ENCODE measurements at places on chromosomes 3 and 15.
A peak's percentile ranks its signal among the peaks of the same experiment; 100 is the strongest.

DNA sequence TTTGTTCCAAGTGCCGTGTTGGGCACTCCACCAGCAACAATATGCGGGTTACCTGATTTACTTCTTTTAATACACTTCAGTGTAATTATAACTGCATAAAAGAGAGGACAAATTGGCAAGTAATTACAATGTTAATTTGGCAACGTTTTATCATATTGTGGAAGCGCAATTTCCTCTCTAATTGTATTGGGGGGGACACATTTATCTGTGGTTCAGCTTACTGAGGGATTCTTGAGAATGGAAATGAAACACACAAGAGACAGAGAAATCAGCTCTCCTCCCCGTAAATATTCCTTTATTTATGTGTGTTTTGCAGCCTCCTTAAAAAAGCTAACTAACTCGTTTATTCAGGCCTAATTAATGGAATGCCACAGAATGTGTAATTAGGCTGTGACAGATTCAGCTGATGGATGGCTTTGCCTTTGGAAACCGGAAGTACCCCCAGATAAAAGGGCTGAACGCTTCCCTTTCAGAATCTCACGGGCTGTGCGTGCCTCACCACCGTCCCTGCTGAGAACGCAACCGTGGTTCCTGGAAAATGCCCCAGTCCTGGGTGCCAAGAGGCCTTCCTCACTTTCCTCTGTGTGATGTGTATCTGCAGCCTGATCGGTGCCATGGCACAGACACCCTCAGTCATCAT lies 247.1 kb upstream of the ST8SIA2 start:
- no peak for DNase-seq

DNA sequence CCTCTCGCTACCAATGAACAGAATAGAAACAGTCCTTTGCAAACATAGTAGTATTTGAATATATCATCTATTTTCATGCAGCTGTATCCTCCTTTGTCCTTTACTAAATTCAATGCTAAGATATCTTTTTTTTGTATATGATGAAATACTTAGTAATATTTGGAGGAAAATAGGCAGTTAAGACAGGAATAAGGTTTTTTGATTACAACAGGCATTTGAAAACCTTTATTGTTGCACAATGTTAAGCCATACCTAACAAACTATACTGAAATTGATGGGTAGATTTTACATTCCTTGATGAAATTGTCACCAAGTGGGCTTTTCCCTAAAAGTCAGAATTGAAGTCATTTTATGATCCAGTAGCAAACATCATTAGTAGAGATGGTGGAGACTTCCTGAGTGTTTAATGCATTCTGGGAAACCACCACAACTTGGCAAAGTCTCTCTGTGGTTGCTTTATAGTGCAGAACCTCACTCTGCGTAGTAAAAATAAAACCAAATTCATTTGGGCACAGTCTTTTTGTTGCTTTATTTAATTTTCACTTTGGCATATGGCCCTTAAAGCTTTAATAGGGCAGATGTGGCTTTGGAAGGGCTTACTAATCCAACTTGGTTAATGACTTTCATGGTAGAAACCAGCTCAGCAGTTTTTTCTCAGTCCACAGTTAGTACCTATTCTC lies 216.0 kb downstream of the DIPK2A start:
- DNase-seq = no peak

DNA sequence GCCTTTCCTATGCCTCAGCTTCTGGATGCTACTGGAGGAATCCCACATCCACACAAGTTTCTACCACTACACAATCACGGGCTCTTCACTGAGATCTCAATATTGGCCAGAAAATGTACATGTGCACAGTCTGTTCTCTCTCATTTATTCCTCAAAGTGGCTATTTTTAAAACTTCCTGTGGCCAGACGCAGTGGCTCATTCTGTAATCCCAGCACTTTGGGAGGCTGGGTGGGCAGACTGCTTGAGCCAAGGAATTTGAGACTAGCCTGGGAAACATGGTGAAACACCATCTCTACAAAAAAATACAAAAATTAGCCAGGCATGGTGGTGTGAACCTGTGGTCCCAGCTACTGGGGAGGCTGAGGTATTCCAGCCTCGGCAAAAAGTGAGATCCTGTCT lies 91.4 kb upstream of the PRTG start:
- DNase-seq = no peak

DNA sequence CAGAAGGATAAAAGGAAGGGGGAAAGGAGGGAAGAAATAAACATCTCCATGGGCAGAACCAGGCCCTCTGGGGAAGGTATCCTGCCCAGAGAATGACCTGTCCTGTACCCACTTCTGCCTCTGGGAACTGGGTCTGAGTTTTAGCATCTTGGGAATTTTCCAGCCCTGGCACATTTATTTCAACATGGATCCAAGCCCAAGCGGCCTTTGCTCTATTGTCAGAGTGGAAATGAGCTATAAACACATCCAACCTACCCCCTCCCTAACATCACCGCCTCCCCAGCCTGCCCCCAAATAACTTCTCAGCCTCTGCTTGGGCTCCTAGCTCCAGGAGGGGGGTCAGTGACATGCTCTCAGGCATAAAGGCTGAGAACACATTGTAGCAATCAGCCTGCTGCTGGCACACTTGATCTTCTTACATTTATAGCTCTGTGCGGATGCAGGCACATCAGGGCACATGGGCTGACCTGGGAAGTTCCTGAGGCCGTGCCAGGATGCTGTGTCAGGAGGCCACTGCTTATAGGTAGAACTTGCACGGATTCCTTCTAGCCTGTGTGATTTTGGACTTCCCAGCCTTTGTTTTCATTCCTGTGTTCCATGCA lies 4.6 kb upstream of the OXTR start:
- DNase-seq = no peak

DNA sequence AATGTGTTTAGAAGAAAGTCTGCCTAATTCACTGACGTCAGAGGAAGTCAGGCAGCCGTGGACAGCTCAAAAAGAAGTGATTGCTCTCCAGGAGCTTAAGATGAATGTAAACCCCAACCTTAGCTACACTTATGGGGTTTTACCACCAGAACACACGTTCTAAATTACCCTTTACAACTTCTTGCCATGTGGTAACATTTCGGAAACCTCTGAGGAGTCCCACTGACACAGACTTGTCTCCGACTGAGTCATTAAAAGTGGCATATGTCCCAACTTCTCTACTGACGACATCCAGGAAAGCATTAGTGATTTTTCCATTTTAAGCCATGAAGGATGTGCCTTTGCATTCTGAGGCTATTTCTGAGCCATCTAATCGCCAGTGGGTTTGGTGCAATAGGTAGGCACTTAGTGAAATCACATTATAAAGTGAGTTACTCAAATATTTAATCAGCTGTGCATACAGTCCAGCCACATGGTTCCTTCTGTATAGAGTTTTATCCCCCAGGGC lies 32.4 kb downstream of the C2CD4A start:
- no peak for DNase-seq

DNA sequence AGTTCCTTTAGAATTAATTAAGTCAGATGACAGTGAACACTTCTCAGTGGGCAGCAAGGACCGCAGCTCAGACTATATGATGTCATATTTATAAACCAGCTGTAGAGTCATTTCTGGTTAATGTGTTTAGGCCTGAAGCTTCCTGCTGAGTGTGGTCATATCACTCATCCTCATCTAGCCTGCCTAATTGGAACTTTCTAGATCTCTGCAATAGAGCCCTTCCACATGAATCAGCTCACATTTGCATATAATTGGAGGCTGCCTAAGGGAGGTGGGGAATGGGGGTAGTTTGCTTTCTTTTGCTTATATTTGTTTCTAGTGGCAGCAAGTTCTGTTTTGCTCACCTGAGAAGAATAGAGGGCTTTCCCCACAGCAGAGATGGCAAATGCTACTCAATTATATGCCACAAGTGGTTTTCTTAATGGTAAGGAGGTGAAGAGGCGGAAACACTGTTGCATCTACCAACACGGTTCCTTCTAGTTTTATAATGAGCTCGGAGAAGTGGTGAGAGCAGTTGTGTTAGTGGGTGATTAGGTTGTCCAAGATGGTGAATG lies 148.1 kb downstream of the KLHL25 start:
- peak; percentile 48 for DNase-seq

DNA sequence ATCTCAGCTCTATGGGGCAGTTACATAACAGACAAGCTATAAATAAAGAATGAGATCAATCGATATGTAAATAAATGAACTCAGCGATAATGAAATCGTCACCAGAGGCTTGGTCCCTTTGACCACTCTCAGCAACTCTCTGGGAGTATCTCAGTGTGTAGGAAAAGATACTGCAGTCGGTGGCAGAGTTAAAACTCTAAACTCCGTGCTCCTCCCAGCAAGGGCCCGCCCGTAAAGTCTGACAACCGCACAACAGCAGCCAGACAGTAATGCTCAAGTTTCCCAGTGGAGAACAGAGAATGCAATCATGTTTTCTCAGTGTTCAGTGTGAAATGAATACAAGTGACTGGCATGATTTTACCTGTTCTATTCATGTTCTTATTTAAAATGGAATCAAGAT lies 28.3 kb upstream of the IGF1R start:
- no peak for DNase-seq

- DNase-seq = no peak
These were observed 6.9 kb downstream of the GORASP1 start for GRCh38 chr3:39100500-39100886.

GRCh38 chr3:39146611-39147591 lies 6.5 kb downstream of the CSRNP1 start:
- peak; percentile 80 for DNase-seq

GRCh38 chr15:83112233-83112955 lies 4.9 kb downstream of the TM6SF1 start:
- DNase-seq = no peak

DNA sequence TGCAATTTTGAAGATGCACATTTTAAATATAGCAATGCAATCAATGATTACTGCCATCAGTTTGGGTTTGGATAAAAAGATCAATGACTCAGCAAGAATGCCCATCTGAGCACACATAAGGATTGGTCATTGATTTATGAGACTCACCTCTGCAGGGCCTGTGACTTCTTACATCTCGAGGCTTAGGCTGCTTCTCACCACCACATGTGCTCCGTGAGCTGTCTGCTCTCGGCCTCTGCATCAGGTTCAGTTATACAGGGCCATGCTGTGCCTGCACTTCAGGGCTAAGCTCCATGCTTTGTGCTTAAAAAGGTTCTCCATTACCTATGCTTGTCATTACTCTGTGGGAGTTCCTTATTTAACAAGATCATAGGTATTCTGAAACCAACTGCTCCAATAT lies 887.5 kb downstream of the DIPK2A start:
- DNase-seq = no peak

DNA sequence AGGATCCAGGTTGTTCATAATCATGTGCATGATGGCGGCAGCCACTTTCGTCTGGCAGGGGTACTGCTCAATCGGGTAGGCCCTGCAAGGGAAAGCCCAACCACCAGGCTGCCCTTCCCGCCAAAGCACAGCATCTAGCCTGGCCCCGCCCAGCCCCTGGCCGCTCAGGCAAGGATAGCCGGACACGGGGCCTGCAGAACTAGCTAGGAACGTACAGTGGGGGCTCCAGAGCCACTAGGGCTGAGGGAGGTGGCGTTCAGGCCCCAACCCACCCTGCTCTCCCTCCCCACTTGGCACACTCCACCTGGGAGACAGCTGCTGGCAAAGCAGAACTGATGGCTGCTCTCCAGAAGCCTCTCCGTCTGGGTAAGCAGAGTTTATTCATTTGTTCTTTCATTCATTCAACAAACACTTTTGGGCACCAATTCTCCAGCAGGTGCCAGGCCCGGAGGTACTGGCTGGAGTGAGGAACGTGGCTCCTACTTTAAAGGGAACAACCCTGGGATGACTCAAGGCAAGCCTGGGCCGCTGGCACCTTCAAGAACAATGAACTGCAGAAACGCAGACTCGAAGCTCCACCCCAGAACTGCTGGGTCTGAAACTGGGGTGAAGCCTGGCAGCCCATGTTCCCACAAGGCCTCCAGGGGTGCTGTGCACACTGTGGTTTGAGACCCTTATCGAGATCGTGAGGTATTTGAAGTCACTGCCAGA lies 7.8 kb downstream of the UROC1 start:
- no peak for DNase-seq

DNA sequence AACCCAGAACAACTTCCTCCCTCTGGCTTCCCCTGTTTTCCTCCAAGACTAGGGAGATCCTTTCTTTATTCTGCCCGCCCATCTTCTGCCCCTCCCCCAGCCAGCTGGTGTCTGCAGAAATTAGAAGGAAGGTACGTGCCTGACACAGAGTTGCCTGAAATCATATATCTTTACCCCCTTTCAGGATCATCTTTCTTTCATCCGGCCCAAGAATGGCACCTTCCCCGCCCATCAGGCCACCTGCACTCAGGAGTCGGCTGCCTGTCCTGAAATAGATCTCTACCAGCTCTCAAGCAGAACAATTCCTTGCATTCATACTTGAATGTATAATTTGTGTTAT lies 133.7 kb downstream of the VGLL4 start:
- DNase-seq = no peak

- DNase-seq = no peak
These were observed 35.9 kb downstream of the CYP19A1 start for GRCh38 chr15:51302480-51302879.

GRCh38 chr3:150545419-150546225 lies 674 bp downstream of the SERP1 start:
- no peak for DNase-seq

DNA sequence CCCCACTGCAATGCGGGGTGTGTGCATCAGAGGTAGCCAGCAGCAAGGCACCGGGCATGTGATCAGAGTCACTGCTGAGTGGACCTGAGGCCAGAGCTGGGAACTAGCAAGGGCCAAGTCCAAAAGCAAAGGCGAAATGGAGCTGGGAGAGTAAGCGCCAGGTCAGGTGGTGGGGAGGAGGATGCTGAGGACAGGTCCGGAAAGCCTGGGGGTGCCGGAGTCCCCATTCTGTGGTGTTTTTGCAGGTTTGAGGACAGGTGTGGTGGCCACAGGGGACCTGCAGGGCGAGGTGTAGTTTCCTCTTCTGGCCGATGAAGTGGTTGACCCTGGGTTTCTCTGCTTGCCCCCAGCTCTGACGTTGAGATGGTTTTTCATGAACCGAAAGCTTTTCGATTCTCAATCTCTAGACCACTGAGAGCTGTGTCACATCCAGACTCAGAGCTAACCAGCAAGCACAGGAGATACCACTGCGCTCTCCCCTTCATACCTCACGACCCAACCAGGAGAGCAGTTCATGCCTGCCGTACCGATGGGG lies 35.0 kb upstream of the HES1 start:
- peak; percentile 27 for DNase-seq

GRCh38 chr15:40838756-40839155 lies 5.1 kb upstream of the SPINT1 start:
- DNase-seq = no peak

- no peak for DNase-seq
These were observed 81.4 kb upstream of the PTX3 start for GRCh38 chr3:157355276-157355675.

Data from CD4-positive, alpha-beta T cell treated with Interferon gamma for 1 hour (primary cell).